ENCODE measurements at places on chromosomes 6 and 20. TPM values are rescaled to one million over a fixed set of nuclear protein-coding genes. Genes with fewer than 3 reads are reported as not detected.

DNA sequence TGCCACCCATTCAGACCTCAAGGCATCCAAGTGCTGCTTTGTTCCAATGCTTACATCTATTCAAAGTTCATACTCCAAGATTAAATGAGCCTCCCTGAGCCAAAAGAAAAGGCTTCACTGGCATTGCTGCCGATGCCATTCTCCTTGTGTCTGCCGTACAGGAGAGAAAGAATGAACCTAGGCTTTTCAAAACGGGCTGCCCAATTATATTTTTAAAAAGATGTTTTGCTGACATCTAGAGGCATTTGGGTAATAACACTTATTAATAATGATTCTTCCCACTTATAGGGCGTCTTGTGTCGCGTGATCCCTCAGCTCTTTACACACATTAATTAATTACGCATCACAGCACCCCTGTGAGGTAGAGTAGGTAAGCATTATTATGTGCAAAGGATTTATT is 545.6 kb downstream of the PKHD1 start:
- no peaks in the 10 kb centered on the region for H3K4me1 ChIP-seq
- no peaks in the 10 kb centered on the region for H3K27me3 ChIP-seq
- H3K27ac ChIP-seq, result no peak overlapping the region
- no peak for DNase-seq

DNA sequence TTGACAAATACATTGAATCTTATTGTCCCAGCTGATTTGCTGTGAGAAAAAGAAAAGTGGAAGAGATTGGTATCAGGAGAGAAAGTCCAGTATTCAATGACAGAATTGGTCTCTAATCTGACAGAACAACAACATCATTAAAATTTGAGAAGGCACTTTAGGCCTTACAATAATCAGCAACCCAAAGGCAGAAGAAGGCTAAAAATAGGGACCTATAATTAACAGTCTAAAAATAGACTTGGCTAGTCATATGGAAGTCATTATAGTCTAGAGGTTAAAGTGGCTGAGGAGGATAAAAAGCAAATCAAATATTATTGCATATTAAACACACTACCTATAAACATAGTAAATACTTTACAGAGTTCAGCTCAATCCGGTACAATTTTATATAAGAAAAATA is 393.6 kb upstream of the JAG1 start:
- H3K27ac ChIP-seq, result no peak overlapping the region
- H3K4me1 ChIP-seq, result no peaks in the 10 kb centered on the region
- no peaks in the 10 kb centered on the region for H3K36me3 ChIP-seq
- H3K4me3 ChIP-seq, result no peak overlapping the region
- H3K27me3 ChIP-seq, result no peaks in the 10 kb centered on the region
- no peak for DNase-seq

DNA sequence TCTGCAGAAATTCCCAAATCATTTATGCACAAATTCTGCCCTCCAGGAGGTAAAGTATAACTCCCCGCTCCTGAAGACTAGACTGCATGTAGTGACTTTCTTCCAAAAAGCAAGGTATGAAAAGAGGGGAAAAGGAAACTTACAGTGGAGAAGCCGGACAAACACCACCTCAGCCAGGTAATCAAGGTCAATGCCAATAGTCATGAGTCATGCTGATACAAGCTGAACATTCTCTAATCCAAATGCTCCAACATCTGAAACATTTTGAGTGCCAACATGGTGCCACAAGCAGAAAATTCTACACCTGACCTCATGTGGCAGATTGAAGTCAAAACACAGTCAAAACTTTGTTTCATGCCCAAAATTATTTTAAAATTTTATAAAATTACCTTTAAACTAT is 165.6 kb downstream of the FOXA2 start:
- DNase-seq, result no peak
- H3K27ac ChIP-seq, result no peak overlapping the region
- no peaks in the 10 kb centered on the region for H3K4me1 ChIP-seq
- no peaks in the 10 kb centered on the region for H3K27me3 ChIP-seq
- H3K36me3 ChIP-seq, result no peaks in the 10 kb centered on the region

- peaks cover 14% of the 10 kb centered on the region for H3K4me1 ChIP-seq
- peak; percentile 73 for DNase-seq
- H3K36me3 ChIP-seq, result no peaks in the 10 kb centered on the region
- H3K4me3 ChIP-seq, result no peak overlapping the region
- peak overlapping the region; percentile 26 for H3K27ac ChIP-seq
These were observed 460.4 kb upstream of the MARCKS start for GRCh38 chr6:113396730-113397129.

DNA sequence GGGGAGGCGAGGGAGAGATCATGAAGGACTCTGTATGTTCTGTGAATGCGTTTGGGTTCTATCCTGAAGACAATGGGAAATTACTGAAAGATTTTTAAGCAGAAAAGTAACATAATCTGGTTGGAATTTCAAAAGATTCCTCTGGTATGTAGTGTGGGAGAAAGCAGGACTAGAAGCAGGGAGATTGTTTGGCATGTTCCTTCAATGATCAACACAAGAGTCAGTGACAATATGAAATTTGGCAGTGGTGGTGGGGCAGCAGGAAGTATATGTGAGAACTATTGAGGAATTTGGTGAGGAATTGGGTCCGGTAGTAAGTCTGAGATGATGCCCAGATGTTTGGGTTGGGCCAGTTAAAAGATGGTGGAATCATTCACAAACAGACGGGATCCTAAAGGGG is 348.7 kb downstream of the CD83 start:
- no peaks in the 10 kb centered on the region for H3K27me3 ChIP-seq
- peaks cover 28% of the 10 kb centered on the region for H3K4me1 ChIP-seq
- no peak for DNase-seq
- H3K4me3 ChIP-seq, result no peak overlapping the region
- no peaks in the 10 kb centered on the region for H3K36me3 ChIP-seq

DNA sequence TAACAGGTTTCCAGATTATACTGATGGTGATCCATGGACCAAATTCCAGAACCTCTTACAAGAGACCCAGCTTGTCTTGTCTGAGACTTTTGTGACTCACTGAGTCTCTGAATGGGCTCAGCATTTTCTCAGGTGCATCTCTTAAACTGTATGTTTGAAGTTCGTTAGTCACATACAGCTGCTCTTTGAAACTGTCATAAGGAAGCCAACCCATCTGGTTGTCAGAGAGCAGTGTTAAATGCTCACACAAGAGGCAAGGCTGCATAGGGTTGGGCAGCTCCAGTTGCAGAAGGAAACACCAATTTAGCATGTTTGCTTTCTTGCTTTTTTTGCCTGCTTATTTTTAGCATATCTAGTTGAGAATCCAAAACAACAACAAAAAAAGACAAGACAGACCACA is 47.1 kb downstream of the TRIM27 start:
- no peak overlapping the region for H3K27ac ChIP-seq
- no peaks in the 10 kb centered on the region for H3K4me1 ChIP-seq
- no peaks in the 10 kb centered on the region for H3K36me3 ChIP-seq
- H3K27me3 ChIP-seq, result peaks cover 9% of the 10 kb centered on the region
- DNase-seq, result peak; percentile 76

Gene ATP9A
- total RNA-seq, result 48.9 TPM

DNA sequence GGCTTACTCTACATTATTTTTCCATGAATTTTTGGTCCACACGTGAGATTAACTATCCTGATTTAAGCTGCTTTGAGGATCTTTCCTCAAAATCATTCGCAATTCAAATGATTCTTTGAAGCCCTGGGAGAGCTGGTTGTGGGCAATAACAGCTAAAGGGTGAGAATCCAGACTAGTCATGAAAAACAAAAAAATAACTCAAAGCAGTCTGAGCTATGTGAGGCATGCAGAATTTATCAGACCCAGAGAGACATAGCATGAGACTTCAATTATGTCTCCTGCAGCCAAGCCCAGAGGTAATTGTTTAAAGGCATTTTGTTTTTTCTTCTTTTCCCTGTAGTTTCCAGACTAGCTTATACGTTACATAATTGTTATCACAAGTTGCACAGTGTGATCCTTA is 517.3 kb upstream of the PTCHD4 start:
- no peak overlapping the region for H3K4me3 ChIP-seq
- H3K36me3 ChIP-seq, result no peaks in the 10 kb centered on the region
- H3K27me3 ChIP-seq, result no peaks in the 10 kb centered on the region
- no peak for DNase-seq
- H3K27ac ChIP-seq, result no peak overlapping the region

- DNase-seq, result no peak
- H3K27ac ChIP-seq, result no peak overlapping the region
- H3K4me3 ChIP-seq, result no peak overlapping the region
- peaks cover 21% of the 10 kb centered on the region for H3K4me1 ChIP-seq
These were observed 3.1 kb upstream of the AKIRIN2 start for GRCh38 chr6:87705070-87705691.

DNA sequence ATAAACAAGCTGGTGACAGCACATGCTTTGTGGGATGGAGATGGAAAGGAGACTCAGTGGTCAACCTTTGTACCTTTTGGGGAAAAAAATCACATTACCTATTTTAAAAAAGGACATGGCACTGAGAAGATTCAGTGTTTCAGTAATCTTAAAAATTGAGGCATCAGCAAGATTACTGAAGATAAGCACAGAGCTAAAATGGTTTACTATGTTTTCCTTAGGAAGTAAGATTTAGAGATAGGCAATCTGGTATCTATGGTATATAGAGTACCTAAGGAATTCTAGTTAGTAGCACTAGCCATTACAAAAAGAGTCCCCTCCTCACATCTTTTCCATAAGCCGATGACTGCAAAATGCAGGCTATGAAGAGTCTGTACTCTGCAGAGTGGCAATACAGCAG is 35.7 kb downstream of the TOMM6 start:
- no peak overlapping the region for H3K4me3 ChIP-seq
- no peaks in the 10 kb centered on the region for H3K27me3 ChIP-seq
- no peak overlapping the region for H3K27ac ChIP-seq
- peaks cover 23% of the 10 kb centered on the region for H3K4me1 ChIP-seq
- DNase-seq, result no peak

- peak overlapping the region; percentile 76 for H3K27ac ChIP-seq
- H3K4me3 ChIP-seq, result no peak overlapping the region
- DNase-seq, result no peak
- H3K27me3 ChIP-seq, result no peaks in the 10 kb centered on the region
- H3K36me3 ChIP-seq, result no peaks in the 10 kb centered on the region
These were observed 19.8 kb downstream of the PDE7B start for GRCh38 chr6:135871296-135871695.

DNA sequence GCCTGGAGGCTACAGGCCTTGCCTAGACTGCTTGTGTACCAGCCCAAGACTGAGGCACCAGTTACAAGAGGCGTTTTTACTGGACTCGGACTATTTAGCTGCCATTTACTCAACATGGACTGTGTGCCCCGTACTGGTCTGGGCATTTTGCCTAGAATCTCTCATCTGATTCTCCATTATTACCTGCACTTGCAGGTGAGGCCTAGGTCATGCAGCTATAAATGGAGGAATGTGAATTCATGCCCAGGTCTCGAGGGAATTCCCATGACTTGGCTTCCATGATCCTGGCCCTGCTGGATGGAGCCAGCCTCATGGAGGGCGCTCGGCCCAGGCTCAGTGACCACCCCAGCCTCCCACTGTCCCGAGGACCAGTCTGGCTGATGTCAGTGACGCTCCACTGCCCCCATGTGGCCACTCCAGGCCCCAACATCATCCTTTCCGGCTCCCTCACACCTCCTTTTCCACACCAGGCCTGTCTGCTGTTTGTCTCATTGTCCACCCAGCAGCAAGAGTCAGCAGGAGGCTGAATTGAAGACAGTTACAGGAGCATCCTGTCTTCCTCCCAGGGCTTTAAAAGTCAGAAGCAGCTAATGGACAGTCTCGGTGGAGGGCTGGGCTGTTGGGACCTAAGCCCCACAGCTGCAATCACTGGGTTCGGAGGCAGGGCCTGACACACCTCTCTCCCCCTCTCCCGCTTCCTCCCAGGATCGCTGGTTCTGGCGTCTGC is 8.7 kb downstream of the MMP24OS start:
- no peak overlapping the region for H3K27ac ChIP-seq
- peaks cover 11% of the 10 kb centered on the region for H3K4me1 ChIP-seq
- no peak overlapping the region for H3K4me3 ChIP-seq
- peaks cover 22% of the 10 kb centered on the region for H3K36me3 ChIP-seq

Gene MCM3
- total RNA-seq, result 19.4 TPM

- no peaks in the 10 kb centered on the region for H3K36me3 ChIP-seq
- no peak overlapping the region for H3K27ac ChIP-seq
- peak overlapping the region; percentile 45 for H3K4me3 ChIP-seq
- H3K4me1 ChIP-seq, result peaks cover 11% of the 10 kb centered on the region
These were observed 62.5 kb upstream of the ZNFX1 start for GRCh38 chr20:49340161-49340966.

Gene SIRPB1
- 1.2 TPM for total RNA-seq

GRCh38 chr6:33696076-33696475 is 15.4 kb downstream of the UQCC2 start:
- H3K36me3 ChIP-seq, result peaks cover 62% of the 10 kb centered on the region
- no peak for DNase-seq
- H3K27ac ChIP-seq, result peak overlapping the region; percentile 71
- H3K4me1 ChIP-seq, result peaks cover 47% of the 10 kb centered on the region

GRCh38 chr6:84469144-84469543 is 241.7 kb upstream of the CEP162 start:
- no peaks in the 10 kb centered on the region for H3K36me3 ChIP-seq
- H3K4me1 ChIP-seq, result peaks cover 10% of the 10 kb centered on the region
- no peak for DNase-seq
- no peaks in the 10 kb centered on the region for H3K27me3 ChIP-seq

Gene OR2H1
- total RNA-seq, result not detected

- H3K27ac ChIP-seq, result no peak overlapping the region
- no peaks in the 10 kb centered on the region for H3K36me3 ChIP-seq
- no peak for DNase-seq
- H3K4me3 ChIP-seq, result no peak overlapping the region
- no peaks in the 10 kb centered on the region for H3K27me3 ChIP-seq
- H3K4me1 ChIP-seq, result no peaks in the 10 kb centered on the region
These were observed 339.1 kb upstream of the RSPO3 start for GRCh38 chr6:126779331-126779730.

DNA sequence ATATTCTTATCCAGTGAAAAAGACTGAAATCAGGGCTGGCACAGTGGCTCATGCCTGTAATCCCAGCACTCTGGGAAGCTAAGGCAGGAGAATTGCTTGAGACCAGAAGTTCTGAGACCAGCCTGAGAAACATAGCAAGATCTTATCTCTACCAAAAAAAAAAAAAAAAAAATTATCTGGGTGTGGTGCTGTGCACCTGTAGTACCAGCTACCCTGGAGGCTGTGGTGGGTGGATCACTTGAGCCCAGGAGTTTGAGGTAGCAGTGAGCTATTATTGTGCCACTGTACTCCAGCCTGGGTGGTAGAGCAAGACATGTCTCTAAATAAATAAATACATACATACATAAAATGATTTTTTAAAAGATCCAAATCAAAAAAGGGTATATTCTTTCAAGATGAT is 6.3 kb downstream of the CALHM6 start:
- no peak overlapping the region for H3K27ac ChIP-seq
- H3K4me3 ChIP-seq, result no peak overlapping the region
- DNase-seq, result no peak

- H3K4me3 ChIP-seq, result no peak overlapping the region
- no peak overlapping the region for H3K27ac ChIP-seq
- no peaks in the 10 kb centered on the region for H3K27me3 ChIP-seq
- H3K4me1 ChIP-seq, result no peaks in the 10 kb centered on the region
- no peak for DNase-seq
These were observed 67.0 kb upstream of the AKAP12 start for GRCh38 chr6:151172751-151173150.

GRCh38 chr6:53767941-53768340 is 26.9 kb upstream of the LRRC1 start:
- H3K4me1 ChIP-seq, result no peaks in the 10 kb centered on the region
- H3K27me3 ChIP-seq, result peaks cover 5% of the 10 kb centered on the region
- H3K36me3 ChIP-seq, result no peaks in the 10 kb centered on the region
- no peak overlapping the region for H3K4me3 ChIP-seq
- no peak overlapping the region for H3K27ac ChIP-seq
- no peak for DNase-seq

All from osteoblast (primary cell).